Activated CD4-positive, alpha-beta memory T cell treated with anti-CD3 and anti-CD28 coated beads, Interleukin-2, amount 10 ng/mL, durations not matched to agents 7 days and 5 days (primary cell): ENCODE measurements at places on chromosomes 16 and 17.
A peak's percentile ranks its signal among the peaks of the same experiment; 100 is the strongest.

DNA sequence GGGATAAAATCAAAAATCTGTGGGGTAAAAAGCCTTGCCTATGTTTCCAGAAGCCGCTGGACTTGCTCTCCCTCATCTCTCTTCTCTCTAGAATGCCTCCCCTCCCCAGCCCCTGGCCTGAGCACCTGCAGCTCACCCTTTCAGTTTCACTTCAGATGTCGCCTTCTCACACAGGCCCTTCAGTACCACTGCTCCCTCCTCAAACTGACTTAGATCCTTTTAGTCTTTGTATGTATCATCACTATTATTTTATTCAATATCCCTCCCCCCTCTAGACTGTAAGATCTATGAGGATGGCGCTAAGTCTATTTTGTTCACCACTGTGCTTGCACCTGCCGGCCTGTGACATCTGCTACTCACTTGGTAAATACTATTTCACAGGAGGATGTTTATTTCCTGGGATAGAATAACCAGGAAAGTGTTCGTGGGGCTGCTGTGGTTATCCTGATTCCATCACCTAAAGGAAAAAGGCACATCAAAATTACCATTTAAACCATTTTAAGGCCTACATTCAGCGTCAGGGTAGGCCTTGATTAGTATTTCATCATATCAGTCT is 122.3 kb downstream of the MRTFB start:
- peak; percentile 38 for DNase-seq

DNA sequence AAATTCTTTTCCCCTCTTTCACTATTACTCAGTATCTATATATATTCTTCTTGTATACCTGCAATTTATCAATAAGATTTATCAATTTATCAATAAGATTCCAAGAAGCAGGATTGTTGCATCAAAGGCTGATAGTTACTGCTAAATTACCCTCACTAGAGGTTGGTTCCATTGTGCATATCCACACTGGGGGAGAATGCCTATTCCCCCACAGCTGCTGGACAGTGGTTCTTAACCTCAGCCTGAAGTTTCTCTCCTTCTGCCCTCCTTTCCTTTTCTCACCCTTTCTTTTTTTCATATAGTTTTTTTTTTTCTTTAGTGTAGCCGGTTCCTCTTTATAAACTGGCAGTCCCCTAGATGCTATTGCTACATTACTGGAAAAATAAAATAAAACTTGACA is 6.3 kb downstream of the C17orf78 start:
- DNase-seq: no peak

- no peak for DNase-seq
Measured at GRCh38 chr16:74627506-74628220, 20.7 kb upstream of the GLG1 start.

GRCh38 chr17:1617620-1618174 is 10.9 kb downstream of the SLC43A2 start:
- DNase-seq: no peak
